ENCODE measurements at places on chromosomes 12 and 14.

DNA sequence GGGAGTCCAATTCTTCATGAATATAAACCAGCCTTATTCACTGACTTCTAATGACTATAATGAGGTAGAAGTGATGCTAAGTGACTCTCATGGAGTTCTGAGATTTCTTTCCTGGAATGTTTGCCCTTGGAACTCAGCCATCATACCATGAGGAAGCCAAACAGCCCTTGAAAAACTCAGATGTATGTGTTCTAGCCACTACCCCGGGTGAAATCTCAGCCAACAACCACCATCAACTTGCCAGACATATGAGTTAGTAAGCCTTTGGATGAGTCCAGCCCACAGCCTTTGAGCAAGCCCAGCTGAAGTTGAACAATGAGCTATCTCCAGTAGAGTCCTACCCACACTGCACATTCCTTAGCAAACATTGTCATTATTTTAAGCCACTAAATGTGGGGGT lies 149.5 kb downstream of the SLC6A15 start:
- DNase-seq: no peak

- no peak for DNase-seq
These were observed 160.9 kb downstream of the RIMBP2 start for GRCh38 chr12:130555221-130555620.

- no peak for DNase-seq
These were observed 18.5 kb downstream of the NCOR2 start for GRCh38 chr12:124548854-124549378.

- no peak for DNase-seq
These were observed 27.5 kb upstream of the INSM2 start for GRCh38 chr14:35506461-35506860.

- DNase-seq: no peak
These were observed 1.6 kb upstream of the ATP2B1 start for GRCh38 chr12:89709995-89710872.

- peak; percentile 18 for DNase-seq
These were observed 910 bp upstream of the WASHC4 start for GRCh38 chr12:105106621-105107020.

DNA sequence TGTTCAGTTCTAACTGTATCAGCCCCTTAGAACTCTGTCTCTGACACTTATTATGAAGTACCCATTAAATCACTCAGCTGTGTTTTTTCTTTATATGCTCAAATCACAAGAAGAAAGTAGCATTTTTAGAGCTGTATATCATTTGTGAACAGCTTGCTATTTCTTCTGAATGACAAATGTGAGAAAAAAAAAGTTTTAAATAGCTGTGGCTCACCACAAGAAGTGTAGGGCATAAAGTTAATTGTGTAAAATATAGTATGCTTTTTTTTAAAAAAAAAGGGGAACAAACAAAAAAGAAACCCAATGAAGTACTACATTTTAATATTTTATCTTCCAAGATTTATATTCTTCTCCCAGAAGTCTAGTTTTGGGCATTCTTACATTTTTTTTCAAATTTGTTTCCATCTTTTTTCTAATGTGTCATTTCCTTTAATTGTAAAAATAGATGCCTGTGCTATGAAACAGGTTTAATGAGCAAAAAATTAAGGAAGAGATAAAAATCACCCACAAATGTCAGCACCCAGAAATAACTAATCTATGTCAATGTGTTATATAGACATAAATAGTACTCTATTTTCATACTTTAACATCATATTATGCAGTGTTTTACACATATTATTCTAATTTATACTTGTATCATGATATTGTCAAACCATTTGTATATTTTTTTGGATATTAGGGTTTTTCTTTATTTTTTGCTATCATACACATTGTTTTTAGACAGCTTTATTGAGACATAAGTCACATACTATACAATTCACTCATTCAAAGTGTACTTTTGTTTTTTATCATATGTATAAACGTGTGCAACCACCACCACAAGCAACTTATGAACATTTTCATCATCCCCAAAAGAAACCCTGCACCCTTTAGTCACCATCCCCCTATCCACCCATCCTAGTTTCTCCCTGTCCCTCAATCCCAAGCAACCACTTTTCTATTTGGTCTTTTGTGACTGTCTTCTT lies 22.4 kb upstream of the LRRK2 start:
- DNase-seq: no peak

GRCh38 chr12:121165316-121165715 lies 32.6 kb downstream of the P2RX7 start:
- no peak for DNase-seq

GRCh38 chr12:40646456-40646855 lies 45.8 kb upstream of the CNTN1 start:
- no peak for DNase-seq

DNA sequence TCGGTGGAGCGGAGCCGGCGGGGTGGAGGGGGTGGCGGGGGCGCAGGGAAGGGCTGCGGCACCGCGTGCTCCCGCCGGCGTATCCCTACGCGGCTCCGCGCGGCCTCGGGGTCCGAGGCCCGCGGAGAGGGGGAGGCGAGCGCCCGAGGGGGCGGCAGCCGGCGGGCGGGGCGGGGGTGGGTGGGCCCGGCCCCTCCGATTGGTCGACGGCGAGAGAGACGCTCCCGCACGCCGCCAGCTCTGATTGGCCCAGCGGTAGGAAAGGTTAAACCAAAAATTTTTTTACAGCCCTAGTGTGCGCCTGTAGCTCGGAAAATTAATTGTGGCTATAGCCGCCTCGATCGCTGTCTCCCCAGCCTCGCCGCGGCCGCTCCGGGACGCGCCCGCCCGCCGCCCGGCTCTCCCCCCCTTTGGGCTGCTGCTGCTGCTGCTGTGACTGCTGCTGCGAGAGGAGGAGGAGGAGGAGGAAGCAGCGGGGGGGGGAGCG lies at the start of gene FOXG1:
Gene FOXG1 (plus strand): TSS at position 319 of the 487 bp plus-strand sequence. CDS start 493 bp downstream, outside the sequence.
- DNase-seq: peak; percentile 99

DNA sequence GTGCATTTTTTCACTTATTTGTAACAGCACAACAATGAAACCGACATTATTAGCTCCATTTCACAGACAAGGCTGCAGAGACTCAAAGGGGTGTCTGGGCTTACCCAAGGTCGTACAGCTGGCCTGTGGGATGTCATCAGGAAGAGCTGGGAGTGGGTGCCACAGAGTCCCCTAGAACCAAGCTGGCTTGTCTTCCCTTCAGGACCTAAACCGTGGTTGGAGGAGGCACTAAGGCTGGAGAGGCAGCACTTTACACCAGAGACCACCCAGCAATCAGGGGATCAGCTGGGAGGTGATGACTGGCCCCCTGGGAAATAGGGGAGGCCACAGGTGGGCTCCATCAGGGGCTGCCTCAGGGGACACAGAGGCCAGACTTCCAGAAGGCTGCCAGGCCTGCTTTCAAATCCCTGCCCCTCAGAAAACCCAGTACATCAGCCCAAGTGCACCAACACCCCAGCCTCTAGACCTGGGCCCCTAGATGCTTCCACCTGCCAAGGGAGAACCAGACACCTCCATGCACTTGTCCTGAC lies 28.3 kb downstream of the DIO3 start:
- DNase-seq: no peak

DNA sequence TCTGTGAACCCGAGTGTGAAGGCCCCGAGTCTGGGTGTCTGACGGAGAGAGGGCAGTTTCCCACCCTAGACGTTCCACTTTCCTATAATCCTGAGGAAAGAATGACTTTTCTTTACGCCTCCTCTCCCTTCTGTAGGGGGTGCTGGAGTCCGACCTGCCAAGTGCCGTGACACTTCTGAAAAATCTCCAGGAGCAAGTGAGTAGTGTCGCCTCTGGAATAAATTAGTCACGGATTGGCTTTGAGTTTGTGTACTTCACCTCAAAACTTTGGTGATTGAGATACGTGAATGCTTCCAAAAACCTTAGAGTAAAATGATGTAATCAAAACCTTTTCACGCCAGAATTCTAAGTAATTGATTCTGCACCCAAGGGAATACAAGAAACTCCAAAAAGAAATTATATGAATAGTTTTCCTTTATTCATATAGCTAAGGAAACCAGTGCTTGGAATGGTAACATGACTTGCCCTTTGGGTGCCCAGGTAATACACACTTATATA lies 452 bp downstream of the NGDN start:
- no peak for DNase-seq

- no peak for DNase-seq
These were observed 8.6 kb downstream of the DDN start for GRCh38 chr12:48990552-48990951.

- DNase-seq: no peak
These were observed 283.1 kb downstream of the MDGA2 start for GRCh38 chr14:47392326-47392725.

- DNase-seq: no peak
These were observed 9.1 kb upstream of the TDG start for GRCh38 chr12:103956509-103957027.

- peak; percentile 87 for DNase-seq
These were observed 86.9 kb upstream of the TTC7B start for GRCh38 chr14:90903101-90903500.

GRCh38 chr12:12323591-12323990 lies 26.5 kb downstream of the MANSC1 start:
- DNase-seq: no peak

DNA sequence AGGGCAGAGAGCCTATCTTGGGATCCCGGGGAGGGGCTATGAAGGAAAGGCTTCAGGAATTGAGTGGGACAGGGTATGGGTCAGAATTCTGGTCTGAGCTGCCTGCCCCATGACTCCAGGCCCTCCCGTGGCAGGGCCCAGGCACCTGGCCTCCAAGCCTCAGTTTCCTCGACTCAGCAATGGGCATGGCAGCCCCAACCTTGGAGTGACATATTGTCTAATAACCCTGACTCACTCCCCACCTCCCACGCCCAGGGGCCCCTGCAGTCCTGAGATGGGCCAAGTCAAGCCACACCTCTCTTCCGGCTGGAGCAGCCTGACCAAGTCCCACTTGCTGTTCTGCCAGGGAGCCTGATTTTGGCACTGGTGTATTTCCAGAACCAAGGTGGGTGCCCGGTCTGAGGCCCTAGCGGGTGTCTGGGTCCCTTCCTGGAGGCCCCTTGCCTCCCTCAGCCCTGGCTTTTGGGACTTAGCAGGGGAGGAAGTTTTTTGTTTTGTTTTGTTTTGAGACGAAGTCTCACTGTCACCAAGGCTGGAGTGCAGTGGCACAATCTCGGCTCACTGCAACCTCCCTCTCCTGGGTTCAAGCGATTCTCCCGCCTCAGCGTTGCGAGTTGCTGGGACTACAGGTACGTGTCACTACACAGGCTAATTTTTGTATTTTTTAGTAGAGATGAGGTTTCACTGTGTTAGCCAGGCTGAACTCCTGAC lies 40.3 kb upstream of the RCOR1 start:
- no peak for DNase-seq

GRCh38 chr12:132172619-132173018 lies 28.4 kb downstream of the NOC4L start:
- no peak for DNase-seq

GRCh38 chr14:27886256-27886655 lies 880.3 kb upstream of the FOXG1 start:
- DNase-seq: no peak

GRCh38 chr14:68574906-68575305 lies 218.0 kb downstream of the ZFP36L1 start:
- no peak for DNase-seq

DNA sequence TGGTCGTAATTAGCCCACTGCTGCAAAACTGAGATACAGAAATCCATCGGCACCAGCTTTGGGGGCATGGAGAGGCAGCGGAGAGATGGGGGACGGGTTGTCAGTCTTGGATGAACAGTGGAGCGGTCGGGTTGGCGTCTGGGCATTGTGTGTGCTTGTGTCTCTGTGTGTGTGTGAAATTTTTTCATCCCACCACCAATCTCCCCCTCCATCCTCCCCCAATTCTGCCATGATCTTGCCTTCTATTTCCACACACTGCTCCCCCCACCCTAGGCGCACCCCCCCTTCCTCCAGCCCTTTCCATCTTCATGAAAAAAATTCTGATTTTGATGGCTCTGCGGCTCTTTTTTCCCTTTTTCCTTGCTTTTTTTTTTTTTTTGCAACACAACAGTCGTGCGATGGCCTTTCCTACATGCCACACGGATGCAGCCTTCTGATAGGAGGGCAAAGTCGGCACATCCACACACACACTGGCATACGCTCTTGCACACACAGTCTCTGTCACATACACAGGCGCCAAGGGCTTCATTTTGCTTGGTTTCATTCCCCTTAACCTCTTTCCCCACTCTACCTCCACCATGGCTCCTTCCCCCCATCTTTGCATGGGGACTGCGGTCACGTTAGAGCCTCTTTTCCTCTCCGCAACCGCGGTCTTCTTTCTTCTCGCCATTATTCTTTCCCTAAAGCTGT lies 3.3 kb downstream of the NRXN3 start:
- DNase-seq: no peak

- DNase-seq: no peak
These were observed 66.6 kb upstream of the BICD1 start for GRCh38 chr12:32039917-32040575.

DNA sequence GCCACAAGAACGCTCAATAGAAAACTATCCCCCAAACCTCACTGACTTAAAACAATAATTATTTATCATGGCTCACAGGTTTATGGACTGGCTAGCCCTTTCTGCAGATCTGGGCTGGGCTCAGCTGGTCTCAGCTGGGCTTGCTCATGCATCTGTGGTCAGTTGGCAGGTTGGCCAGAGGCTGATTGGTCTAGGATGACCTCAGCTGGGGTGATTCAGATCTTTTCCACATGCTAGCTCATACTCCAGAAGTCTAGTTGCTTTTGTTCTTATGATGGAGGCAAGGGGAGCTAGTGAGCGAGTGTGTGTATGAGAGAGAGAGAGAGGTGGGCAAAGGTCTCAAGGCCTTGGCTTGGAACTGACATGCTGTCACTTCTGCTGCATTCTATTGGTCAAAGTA lies 181.2 kb upstream of the NRXN3 start:
- no peak for DNase-seq

- no peak for DNase-seq
These were observed 195.9 kb upstream of the FBXO33 start for GRCh38 chr14:39628087-39628486.

DNA sequence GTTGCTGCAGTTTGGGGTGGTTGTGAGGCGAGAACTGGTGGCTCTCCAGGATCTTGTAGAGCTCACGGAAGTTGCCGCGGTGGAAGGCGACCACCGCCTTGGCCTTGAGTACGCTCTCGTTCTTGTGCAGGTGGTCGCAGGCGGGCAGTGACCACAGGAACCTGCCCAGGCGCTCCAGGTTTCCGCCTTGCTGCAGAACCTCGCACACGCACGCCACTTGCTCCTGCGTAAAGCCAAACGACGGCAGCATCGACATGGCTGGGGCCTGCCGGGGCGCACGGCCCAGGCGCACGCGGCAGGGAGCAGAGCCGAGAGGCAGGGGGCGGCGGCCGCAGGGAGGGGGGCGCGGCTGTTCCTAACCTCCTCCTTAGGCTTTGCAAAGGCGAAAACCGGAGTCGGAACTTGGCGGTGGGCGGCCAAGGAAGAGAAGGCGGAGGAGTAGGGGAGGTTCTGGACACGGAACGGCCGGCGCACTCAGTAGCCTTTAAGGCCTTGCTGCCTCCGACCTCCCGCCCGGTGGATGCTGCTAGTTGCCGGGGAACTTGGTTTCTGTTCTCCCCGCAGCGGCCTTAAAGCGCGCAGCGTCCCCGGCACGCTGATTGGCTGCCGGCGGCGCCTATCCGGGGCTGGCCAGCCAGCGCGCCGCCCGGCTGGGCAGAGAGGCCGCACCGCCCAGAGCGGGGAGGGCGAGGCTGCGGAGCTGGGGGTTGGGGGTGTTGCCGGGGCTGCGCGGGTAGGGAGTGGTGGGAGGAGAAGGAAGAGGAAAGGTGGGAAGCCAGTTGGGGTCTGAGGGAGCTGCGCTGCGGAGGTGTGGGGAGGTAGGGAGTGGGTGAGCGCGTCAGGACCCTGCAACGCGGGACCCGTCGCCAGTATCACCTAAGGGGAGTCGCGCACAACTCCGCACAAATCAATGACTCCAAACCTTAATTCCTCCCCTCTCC lies at the start of gene SIX1:
Gene SIX1 (minus strand): TSS at position 544 of the 941 bp plus-strand sequence. CDS start 288 bp downstream, at position 256.
- peak; percentile 90 for DNase-seq

- no peak for DNase-seq
These were observed 32.2 kb downstream of the SNRPF start for GRCh38 chr12:95890958-95891357.

Data from NCI-H1694 treated with DMSO at 0.1 percent for 48 hours (cell line).